AG09309 (cell line): ENCODE measurements at places on chromosomes 16 and 17.

- no peak for DNase-seq
Observed at GRCh38 chr17:68089881-68090280, 54.3 kb downstream of the KPNA2 start.

DNA sequence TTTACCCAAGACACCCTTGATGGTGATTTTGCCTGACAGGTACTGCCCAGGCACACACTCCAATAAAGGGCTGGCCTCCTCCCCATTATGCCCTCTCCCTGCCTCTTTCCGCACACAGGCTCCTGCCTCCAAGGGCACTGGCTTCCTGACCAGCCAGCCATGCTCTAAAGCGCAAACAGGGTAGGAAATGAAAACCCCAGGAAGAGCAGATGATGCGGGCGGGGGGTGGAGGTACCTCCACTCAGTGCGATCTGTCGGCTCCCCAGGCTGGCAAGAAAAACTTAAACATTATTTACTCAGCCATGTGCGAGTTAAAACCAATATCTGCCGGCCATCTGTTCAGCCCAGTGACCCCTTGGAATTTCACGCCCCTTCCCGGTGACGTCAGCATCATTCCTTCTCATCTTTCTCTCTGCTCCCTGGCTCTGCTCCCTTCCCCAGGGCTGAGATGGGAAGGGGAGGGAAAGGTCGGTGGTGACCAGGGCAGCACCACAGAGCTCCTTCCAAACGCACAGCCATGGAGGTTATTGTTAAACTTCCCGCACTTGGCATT, 262.5 kb downstream of the CBLN1 start:
- DNase-seq, result no peak

GRCh38 chr17:47660064-47660492, 10.4 kb downstream of the KPNB1 start:
- no peak for DNase-seq

GRCh38 chr17:80704381-80704819, 159.8 kb downstream of the RPTOR start:
- no peak for DNase-seq

DNA sequence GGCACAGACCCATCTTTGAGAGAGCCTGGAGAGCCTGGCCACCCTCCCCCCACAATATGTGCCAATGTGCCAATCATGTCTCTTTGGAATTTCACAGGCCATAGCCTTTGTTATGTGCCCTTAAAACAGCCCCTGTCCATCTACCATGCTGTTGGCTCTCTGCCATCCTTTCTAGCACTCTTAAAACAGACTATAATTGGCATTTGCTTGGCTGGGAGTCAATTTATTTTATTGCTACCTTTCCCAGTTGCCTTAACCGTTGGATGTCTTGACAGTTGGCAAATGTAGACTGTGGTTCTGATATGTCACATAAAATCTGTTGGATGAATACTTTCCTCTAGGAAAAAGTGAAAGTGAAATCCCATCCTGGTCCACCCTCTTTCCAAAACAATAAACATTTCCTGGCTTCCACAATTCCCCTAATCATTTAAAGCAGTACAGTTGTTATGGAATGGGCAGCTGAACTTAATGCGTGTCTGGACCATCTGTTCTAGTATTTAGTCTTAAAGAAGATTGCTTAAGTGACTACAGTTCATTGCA, 394.0 kb downstream of the KCNJ2 start:
- no peak for DNase-seq

GRCh38 chr17:80292521-80292971, 31.9 kb downstream of the RNF213 start:
- no peak for DNase-seq

GRCh38 chr16:84356591-84357116, 11.7 kb upstream of the ATP2C2 start:
- no peak for DNase-seq

DNA sequence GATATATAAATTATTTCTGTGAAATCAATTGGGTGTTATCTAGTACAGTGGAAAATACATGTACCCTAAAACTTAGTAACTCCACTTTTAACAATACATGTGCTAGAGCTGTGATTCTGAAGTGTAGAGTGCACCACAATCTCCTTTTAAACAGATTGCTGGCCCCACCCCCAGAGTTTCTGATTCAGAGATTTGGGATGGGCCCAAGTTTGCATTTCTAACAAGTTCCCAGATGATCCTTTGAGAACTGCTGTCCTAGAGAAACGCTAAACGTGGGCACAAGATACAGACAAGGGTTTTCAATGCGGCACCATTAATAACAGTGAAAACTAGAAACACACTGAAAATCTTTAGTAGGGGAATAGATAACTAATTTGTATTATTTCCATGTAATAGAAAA, 49.2 kb downstream of the NXPH3 start:
- no peak for DNase-seq

DNA sequence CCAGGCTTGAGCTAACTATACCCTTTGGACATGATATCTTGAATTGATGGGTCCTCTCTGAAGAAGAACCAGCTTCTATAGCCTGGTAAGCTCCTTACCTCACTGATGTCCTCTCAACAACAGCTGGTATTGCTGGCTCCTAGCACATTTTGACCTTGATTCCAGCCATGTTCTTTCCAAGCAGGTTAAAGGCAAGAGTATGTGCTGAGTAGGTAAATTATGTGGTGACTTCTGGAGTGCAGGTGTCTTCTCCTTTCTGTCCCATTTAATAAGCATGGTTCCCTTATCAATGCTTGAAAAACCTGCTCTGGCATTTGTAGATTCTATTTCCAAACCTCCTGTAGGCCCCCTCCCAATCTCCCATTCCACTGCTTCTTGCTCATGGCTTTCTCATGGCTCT, 300.1 kb downstream of the UTP18 start:
- no peak for DNase-seq

DNA sequence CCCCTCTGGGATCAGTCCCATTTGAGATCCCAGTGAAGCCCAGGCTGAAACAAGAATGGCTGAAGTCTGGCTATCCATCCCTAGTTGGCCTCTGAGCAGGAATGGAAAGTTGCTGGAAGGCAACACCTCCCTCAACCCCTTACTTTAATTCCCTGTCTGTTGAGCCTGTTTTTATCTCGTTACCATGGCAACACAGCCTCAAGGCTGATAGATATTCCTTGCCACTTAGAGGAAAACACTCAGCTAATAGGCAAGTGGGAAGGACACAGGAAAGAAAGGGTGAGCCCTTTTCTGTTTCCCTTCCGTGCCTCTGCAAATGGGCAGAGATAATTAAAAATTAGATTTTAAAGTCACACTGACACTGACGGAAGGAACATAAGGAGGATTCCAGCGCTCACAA, 75.5 kb upstream of the CLEC3A start:
- no peak for DNase-seq

DNA sequence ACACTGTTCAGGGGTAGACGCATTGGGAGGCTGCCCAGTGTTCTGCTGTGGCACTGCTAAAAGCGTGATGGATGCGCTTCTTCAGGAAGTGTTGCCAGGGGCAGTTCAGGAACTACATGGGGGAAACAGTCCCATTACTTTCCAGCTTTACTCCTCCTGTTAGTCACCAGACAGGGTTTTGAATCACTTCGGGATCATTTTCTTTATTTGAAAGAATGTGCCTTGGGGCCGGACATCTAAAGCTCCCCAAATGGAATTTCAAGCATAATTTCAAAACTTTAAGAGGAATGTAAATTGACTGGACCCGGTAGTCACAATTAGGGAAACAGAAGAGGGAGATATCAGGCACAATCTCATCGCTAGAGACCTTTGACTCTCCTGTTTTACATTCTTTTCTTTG, 1.3 kb upstream of the KRTAP2-1 start:
- peak; percentile 51 for DNase-seq

- DNase-seq, result no peak
Observed at GRCh38 chr16:1978476-1979120, 2.7 kb downstream of the NOXO1 start.

GRCh38 chr16:55754056-55754455, 78.8 kb downstream of the CES1 start:
- no peak for DNase-seq

DNA sequence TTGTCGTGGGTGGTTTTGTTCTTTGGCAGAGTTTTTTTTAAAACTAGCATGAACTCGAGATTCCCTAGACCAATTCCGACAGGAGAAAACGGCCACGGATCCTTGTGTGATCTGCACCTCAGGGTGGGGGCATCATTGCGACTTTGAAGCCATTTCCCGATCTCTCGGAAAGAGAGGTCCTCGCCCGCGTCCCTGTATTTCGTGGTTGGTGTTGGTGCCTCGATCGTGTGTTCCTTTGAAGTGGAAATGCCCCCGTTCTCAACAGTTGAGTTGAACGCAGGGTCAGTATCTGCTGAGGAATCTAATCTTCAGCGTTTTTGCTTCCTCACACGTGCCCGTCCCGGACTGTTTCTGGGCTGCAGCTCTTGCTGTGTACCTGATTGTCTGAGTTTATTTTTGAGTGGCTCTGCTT, 1.1 kb downstream of the CRAMP1 start:
- no peak for DNase-seq

DNA sequence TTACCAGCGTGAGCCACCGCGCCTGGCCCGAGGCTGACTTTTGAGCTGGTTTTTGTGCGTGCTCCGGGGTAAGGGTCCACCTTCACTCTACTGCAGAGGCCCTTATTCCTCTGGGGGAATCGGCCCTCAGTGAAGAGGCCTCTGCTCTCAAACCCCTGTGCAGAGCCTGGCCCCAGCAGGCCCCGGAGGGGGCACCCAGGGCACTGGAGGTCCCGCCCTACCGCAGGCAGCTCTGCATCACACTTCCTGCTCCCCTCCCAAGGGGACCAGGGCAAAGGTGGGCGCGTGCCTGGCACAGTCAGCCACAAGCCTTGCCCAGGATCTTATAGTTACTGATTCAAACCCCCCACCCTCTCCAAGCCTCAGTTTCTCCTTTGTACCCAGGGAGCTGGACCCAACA, 3.6 kb upstream of the UBE2I start:
- DNase-seq, result no peak

- DNase-seq, result peak; percentile 21
Observed at GRCh38 chr16:23408823-23409298, 44.1 kb downstream of the COG7 start.

DNA sequence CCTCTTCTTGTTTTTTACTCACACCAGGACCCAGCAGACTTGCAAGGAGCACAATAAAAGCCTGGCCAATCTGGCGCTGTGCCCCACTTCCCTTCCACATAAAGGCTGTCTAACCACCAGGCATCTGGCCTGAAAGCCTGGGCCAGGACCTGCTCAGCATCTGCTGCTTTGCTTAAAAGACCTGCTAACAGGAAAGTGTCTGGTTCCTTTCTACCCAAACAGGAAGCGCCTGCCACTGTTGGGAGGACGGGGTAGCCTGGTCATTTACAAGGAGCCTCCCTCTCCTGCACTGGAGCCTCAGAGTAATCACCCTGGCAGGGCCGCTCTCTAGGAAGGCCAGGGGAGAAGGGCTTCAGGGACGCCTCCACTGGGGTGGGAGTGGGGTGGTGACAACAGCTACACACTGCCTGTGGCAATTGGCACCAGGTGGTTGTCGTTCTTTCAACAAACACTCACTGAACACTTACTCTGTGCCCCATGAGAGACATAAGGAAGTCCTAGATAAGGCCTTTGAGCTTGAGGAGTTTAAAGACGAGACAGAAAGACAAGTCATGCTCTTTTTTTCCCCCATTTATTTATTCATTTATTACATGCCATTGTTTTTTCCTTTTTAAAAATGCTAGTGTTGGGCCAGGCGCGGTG, 6.3 kb upstream of the MMP28 start:
- DNase-seq, result peak; percentile 68

GRCh38 chr17:33572615-33573014, 279.5 kb upstream of the ASIC2 start:
- no peak for DNase-seq

GRCh38 chr17:15453246-15453645, 14.2 kb downstream of the CDRT4 start:
- peak; percentile 34 for DNase-seq
